Stimulated activated CD8-positive, alpha-beta memory T cell treated with anti-CD3 and anti-CD28 coated beads, Interleukin-4, amount 100 ng/mL, for 4 hours (primary cell): ENCODE measurements at places on chromosomes 3 and 15.

GRCh38 chr15:82968066-82968465 lies 15.5 kb upstream of the HOMER2 start:
- no peak for DNase-seq

DNA sequence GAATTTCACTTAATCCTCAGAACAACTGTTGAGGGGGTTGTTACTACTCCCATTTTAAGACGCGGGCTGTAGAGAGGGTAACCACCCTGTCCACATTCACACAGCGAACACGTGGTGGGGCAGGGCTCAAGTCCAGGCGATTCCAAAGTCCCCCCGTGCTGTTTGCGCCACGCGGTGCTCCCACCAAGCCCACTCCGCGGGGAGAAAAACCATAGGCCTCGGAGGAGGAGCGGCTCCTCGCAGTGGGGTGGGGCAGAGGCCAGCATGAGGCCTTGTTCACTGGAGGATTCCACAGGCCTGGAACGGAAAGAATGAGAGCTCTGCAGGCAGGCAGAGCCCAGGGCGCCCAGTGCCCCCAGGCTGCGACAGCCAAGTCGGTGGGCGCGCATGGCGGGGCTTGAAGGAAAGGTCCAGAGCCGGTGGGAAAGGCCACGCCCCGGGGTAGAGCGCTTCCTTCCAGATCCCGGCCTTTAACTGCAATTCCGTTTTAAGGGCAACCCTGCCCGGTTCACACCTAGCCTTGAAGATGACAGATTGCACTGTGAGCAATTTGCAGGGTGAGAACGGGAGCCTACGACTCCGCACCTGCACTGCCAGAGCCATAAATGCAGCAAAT lies 161.8 kb upstream of the TBL1XR1 start:
- DNase-seq = no peak

DNA sequence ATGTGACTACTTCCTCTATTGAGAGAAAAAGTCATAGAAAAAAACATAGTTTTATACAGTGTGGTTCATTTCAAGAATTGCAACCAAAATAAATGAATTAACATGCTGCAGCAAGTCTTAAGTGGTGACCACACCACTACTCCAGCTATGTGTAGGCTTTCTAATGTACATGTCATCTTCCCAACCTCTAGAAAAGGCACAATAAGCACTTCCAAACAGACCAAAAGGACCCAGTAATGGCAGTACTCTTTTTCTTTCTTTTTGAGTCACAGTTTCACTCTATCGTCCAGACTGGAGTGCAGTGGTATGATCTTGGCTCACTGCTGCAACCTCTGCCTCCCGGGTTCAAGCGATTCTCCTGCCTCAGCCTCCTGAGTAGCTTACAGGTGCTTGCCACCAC lies 219.3 kb upstream of the KBTBD8 start:
- no peak for DNase-seq

GRCh38 chr15:27665002-27665401 lies 434.1 kb downstream of the OCA2 start:
- DNase-seq = no peak

DNA sequence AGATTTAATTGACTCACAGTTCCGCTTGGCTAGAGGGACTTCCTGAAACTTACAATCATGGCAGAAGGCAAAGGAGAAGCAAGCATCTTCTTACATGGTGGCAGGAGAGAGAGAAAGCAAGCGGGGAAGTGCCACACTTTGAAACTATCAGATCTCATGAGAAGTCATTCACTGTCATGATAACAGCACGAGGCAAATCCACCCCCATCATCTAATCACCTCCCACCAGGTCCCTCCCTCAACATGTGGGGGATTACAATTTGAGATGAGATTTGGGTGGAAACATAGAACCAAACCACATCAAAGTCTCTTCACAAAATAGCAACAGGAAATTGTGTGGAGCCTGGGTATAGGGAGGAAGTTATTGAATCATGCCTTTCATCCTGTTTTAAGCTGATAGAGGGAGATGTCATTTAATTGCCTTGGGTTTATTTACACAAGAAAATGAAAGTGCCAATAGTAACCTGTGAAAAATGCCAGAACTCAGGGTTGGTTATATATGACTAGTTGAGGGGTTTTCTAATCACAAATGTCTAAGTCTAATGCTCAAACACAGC lies 624.8 kb upstream of the LMCD1 start:
- DNase-seq = peak; percentile 15

- DNase-seq = no peak
Observed at GRCh38 chr3:13254028-13254951, 165.8 kb downstream of the NUP210 start.
